D341Med (cell line): ENCODE measurements at places on chromosomes 12 and 14.

DNA sequence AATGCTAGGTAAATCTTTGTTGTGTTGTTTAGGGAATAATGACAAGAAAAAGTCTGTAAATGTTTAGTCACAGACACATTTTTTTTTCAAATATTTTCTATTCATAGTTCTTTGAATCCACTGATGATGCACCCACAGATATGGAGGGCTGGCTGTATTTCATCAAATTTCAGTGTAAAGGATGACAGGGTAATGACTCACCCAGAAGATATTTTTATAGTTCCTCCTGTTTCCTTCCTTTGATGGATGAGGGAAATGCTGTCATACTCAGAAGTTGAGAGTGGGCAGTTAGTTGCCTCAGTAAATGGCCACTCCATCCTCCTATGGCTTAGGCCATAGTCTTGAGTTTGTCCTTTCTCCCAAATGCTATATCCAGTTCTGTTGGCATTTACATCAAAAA, 76.9 kb upstream of the REP15 start:
- DNase-seq = no peak

DNA sequence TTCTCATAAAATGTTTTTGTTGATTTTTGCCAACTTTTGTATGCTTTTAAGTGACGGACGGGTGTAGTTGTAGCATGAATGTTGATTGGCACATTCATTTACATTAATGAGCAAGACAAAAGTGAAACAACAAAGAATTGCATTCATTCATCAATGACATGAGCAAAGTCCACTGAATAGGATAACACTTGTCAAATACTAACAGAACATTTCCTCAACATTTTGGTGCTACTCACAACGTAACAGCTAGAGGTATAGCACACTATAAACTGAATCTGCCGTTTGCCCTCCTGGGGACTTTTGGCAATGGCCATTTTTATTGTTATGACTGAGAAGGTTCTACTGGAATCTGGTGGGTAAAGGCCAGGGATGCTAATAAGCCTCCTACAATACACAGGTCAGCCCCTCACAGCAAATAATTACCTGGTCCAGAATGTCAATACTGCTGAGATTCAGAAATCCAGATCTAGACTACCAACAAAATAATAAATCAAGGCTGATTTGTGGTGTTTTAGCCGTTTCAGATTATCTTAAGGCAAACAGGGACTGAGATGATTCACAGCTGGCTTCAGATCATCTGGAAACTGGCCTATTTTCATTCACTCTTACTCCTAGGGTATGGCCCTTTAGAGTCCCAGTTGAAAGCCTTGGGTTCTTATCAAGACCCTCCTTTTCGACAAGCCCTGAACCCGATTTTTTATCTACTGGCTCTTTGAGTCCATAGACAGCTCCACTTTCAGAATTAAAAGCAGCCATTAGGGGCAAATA, 22.5 kb upstream of the CDKN3 start:
- DNase-seq = no peak

DNA sequence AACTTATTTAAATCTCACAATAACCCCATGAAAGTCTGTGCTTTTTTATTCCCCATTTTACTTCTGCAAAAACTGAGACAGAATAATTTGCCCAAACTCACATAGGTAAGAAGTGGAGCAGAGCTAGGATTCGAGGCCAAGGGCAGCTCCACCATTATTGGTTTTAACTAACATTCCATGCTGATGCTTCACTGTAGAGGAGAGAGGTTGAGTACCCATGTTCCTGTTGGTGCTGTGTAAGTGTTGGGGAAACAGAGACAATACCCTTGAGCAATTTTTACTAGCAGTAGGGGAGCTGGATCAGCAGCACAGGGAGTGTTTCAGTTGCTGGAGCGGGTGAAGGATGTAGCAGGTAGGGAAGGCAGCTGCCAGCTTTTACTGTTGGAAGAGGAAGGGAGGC, 21.1 kb downstream of the RASSF8 start:
- DNase-seq = no peak

GRCh38 chr12:106759526-106760183, 14.8 kb upstream of the RIC8B start:
- DNase-seq = peak; percentile 52

GRCh38 chr14:71488703-71489191, 443.5 kb upstream of the RGS6 start:
- no peak for DNase-seq

GRCh38 chr12:51821440-51822260, 26.9 kb downstream of the FIGNL2 start:
- DNase-seq = no peak

DNA sequence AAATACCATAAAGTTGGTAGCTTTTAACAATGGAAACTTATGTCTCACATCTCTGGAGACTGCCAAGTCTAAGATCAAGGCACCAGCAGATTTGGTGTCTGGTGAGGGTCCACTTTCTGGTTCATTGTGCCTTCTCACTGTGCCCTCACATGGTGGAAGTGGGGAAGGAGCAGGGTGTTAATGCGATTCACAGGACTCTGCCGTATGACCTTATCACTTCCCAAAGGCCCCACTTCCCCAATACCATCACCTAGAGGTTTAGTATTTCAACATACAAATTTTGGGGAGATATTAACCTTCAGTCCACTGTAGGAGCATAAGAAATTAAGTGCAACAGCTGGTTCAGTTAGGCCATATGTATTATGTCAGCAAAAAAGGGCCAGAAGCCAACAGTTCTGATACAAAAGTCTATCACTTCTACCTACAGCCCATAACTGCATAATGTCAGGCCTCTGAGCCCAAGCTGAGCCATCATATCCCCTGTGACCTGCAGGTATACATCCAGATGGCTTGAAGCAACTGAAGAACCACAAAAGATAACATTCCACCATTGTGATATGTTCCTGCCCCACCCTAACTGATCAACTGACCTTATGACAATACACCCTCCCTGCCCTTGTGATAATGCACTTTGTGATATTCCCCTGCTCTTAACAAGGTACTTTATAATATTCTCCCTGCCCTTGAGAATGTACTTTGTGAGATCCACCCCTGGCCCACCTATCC, 24.7 kb downstream of the DDHD1 start:
- no peak for DNase-seq

DNA sequence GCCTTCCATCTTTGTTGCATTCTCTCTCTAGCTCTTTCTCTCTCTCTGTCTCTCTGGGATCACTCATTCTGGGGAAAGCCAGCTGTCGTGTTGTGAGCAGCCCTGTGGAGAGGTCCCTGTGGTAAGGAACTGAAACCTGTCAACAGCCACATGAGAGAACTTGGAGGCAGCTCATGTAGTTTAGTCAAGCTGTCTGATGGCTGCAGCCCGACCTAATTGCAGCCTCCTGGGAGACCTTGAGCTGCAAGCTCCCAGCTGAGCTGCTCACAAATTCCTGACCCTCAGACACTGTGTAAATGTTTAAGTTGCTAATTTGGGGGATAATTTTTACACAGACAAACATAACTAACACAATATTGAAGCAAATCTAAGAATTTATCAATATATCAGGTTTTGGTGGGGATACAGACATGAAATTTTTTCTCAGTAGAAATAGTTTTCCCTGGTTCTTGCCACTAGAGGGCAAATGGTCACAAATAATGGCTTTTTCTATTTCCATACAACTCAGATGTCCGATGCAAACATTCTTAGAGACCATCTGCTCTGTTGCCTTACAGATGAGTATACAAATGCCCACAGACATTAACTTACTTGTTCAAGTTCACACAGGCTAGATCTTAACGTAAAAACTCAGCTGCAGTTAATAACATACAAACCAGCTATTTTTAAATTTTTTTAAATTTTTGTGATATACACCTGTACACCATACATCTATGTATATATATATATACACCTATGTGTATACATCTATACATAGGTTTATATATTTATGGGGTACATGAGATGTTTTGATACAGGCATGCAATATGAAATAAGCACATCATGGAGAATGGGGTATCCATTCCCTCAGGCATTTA, 15.5 kb upstream of the KRR1 start:
- peak; percentile 57 for DNase-seq

GRCh38 chr12:120759591-120760348, 34.1 kb downstream of the ACADS start:
- DNase-seq = no peak

DNA sequence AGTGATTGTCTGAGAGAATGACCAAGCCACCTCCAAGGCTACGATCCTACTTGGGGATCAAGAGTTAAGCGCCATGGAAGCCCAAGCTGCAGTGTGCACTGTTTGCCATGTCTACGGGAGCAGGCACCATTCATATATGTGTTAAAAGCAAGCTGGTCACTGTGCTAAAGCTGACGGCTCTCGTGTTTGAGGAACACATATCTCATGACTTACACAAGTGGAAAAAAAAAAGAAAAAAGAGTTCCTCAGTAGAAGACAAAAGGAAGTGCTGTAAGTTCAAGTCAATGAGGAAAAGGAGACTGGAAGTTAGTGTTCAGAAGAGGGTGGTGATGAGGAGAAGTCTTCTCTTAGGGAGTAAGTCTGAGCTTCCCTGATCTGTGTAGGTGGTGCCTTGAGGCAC, 4.9 kb upstream of the PTCSC3 start:
- DNase-seq = no peak

- no peak for DNase-seq
Measured at GRCh38 chr14:61928701-61929100, 166.5 kb downstream of the SNAPC1 start.

- no peak for DNase-seq
Measured at GRCh38 chr12:52910248-52910883, 5.5 kb upstream of the KRT8 start.

DNA sequence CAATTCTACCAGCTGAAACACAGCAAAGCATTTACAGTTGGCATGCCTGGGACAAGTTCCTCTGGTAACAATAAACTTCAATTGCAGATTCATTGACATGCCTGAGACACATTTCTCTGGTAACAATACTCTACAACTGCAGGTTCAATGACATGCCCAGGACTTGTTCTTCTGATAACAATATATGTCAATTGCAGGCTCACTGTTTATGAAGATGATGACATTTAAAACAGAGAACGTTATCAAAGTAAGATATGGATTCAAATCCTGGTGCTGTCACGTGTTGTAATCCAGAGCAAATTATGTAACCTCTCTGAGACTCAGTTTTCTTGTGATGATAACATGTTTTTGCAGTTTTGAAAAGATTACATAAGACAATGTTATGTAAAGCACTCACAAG, 20.5 kb downstream of the KITLG start:
- DNase-seq = no peak

DNA sequence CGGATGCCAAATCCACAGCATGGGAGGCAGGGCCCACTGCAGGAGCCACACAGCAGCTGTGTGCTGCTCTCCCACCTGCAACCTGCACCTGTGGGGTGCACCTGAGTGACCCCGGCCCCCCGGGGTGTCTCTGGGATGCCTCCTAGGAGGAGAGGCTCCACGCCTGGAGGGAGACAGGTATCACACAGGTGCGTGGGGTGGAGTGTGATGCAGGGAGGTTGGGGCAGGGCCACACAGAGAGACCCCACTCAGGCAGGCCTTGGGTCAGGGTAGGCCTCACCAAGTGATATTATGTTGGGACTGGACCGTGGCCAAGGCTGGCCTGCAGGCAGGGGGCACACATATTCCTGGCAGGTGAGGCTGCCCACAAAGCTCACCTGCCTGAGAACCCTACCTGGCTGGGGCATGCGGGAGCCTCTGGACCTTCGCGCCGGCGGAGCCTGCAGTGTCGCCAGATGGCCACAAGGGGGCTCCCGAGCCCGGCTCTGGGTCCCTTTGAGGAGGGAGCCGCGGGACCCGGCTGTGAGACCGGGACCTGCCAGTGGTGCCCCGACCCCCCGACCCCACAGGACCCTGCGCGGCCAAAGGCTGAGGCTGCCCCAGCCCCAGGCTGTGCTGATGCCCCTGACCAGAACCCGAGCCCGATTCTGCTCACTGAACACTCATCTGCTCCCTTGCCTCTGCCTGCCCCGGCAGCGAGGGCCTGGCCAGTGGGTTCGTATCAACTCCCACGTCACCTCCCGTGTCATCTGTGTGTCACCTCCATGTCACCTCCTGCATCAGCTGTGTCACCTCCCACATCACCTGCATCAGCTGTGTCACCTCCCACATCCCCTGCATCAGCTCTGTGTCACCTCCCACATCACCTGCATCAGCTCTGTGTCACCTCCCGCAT, 11.4 kb downstream of the TMEM121 start:
- DNase-seq = peak; percentile 93
